ENCODE measurements at places on chromosomes 13 and 19.

DNA sequence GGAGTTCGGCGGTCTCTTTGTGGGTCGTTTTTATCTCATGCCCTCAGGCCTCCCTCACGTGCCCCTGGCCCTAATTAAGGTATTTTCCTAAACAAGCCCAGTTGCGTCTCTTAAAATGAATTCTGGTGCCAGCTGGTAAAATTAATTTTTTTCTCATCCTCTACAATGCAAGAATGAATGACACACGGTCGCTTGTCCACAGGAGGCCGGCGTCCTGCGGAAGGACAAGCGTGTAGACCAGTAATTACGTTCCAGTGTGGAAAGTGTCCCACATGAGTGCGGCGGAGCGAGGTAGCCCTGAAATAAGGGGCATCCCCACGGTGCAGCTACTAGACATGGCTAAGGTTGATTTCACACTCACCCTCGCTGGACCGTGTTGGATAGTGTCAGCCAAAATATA lies 34.5 kb upstream of the NDUFS7 start:
- H3K36me3 ChIP-seq: no peaks in the 10 kb centered on the region
- H3K27ac ChIP-seq: no peak overlapping the region
- H3K4me3 ChIP-seq: no peak overlapping the region
- H3K4me1 ChIP-seq: peaks cover 27% of the 10 kb centered on the region
- DNase-seq: no peak

GRCh38 chr19:52662631-52663030 lies 24.5 kb upstream of the ZNF83 start:
- no peak overlapping the region for H3K27ac ChIP-seq
- DNase-seq: no peak
- no peaks in the 10 kb centered on the region for H3K27me3 ChIP-seq
- H3K4me1 ChIP-seq: peaks cover 12% of the 10 kb centered on the region
- H3K36me3 ChIP-seq: peaks cover 13% of the 10 kb centered on the region

DNA sequence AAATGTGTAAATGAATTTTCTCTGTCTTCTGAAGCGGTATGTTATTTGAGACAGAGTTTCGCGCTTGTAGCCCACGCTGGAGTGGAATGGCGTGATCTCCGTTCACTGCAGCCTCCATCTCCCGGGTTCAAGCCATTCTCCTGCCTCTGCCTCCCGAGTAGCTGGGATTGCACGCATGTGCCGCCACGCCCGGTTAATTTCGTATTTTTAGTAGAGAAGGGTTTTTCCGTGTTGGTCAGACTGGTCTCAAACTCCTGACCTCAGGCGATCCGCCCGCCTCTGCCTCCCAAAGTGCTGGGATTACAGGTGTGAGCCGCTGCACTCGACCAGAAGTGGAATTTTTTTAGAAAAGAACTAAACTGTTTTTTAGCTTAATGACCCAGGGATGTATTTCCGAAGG lies 3.4 kb upstream of the ZNF808 start:
- peaks cover 44% of the 10 kb centered on the region for H3K36me3 ChIP-seq
- H3K4me1 ChIP-seq: peaks cover 18% of the 10 kb centered on the region
- peaks cover 17% of the 10 kb centered on the region for H3K27me3 ChIP-seq
- H3K4me3 ChIP-seq: no peak overlapping the region

DNA sequence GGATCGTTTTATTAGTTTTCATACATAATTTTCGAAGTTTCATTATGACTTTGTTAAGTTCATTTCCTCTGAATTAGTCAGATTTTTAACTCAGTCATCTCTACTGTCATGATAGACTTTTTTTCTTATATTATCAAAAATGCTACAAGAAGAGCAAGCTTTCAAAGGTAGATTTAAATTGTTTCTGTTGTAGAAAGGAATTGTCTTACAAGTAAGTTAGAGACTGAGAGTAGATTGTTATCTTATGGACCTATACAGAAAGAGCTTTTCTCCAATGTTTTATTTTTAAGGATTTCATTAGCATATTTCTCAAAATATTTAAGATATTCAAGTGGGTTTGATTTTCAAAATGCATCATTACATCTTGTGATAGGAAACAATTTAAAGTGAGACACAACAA lies 2.7 kb downstream of the MAB21L1 start:
- peaks cover 19% of the 10 kb centered on the region for H3K36me3 ChIP-seq
- H3K27ac ChIP-seq: no peak overlapping the region
- H3K4me3 ChIP-seq: no peak overlapping the region
- H3K4me1 ChIP-seq: peaks cover 47% of the 10 kb centered on the region
- no peak for DNase-seq
